T-helper 17 cell (primary cell): ENCODE measurements at places on chromosomes 1 and 21. TPM values are rescaled to one million over a fixed set of nuclear protein-coding genes. Genes with fewer than 3 reads are reported as not detected.

Gene CENPF
- 3.2 TPM for total RNA-seq

GRCh38 chr1:105874621-105875020 is 1181.9 kb upstream of the PRMT6 start:
- no peak overlapping the region for H3K4me3 ChIP-seq
- no peaks in the 10 kb centered on the region for H3K27me3 ChIP-seq
- DNase-seq = no peak
- H3K36me3 ChIP-seq = no peaks in the 10 kb centered on the region

DNA sequence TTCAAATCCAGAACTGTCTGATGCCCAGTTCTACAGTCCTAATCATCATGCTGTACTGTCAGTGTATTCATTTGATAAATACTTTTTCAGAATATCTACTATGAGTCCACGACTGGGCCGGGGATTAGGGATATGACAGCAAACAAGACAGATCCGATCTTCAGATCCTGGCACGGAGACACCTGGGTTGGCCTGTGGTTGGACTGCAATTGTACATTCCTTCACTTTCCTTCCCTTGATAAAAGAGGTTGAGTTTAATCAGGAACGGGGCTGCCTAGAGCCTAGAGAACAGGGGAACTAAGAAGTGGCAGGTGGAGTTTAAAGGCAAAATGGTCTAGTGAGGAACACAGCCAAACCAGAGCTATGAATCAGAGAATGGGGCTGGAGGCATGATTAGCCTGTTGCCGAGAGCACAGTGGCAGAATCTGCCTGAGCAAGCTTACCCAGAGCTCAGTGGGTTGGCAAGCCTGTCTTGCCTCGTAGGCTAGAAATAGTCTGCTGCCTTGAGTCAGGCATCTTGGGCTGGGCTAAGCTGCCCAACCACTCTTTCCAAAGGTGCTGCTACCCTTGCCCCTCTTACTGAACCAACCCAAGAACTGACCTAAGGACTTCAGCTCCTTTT is 38.1 kb upstream of the PTCH2 start:
- H3K27me3 ChIP-seq = no peaks in the 10 kb centered on the region
- H3K36me3 ChIP-seq = peaks cover 11% of the 10 kb centered on the region
- peaks cover 2% of the 10 kb centered on the region for H3K4me1 ChIP-seq
- no peak overlapping the region for H3K4me3 ChIP-seq

- no peak overlapping the region for H3K27ac ChIP-seq
- no peak for DNase-seq
- H3K4me1 ChIP-seq = peaks cover 6% of the 10 kb centered on the region
Observed at GRCh38 chr1:214665606-214666110, 62.7 kb downstream of the CENPF start.

Gene CEP85
- 12.5 TPM for total RNA-seq

DNA sequence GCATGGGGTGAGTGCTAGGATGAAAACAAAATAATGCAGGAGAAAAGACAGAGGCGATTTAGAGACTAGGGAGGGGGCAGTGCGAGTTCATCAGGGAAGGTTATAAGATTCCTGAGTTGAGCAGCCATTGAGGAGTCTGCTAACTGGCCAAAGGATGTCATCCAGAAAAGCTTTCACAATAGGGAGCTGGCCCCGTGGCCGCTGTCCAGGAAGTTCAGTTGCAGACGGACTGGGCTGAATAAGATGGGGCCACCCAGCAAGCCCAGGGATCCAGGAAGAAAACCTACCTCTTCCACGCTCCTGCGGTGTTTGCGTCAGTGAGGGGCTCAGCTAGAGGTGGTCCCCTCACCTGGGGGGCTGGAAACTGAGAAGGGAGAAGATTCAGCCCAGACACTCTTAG is 4.0 kb upstream of the PKP1 start:
- peaks cover 3% of the 10 kb centered on the region for H3K36me3 ChIP-seq
- peaks cover 77% of the 10 kb centered on the region for H3K27me3 ChIP-seq
- DNase-seq = no peak
- H3K4me3 ChIP-seq = no peak overlapping the region
